ENCODE measurements at places on chromosomes 1 and 21.

DNA sequence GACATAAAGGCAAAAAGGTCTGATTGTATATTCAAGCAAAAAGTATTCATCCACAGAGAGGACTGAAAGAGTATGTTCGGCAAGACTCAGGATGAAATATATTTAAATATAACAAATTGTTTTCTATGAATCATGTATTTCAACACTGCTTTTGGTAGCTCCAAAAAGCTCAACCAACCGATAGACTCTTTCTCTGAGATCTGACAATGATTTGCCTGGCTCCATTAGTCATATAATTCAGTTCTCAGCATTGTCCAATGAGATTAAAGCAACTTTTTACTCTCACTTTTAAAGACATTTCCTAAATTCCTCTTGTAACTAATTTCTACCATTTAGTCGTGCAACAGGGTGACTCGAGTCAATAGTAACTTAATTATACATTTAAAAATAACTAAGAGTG, 319.1 kb upstream of the GREM2 start:
- no peak for DNase-seq

DNA sequence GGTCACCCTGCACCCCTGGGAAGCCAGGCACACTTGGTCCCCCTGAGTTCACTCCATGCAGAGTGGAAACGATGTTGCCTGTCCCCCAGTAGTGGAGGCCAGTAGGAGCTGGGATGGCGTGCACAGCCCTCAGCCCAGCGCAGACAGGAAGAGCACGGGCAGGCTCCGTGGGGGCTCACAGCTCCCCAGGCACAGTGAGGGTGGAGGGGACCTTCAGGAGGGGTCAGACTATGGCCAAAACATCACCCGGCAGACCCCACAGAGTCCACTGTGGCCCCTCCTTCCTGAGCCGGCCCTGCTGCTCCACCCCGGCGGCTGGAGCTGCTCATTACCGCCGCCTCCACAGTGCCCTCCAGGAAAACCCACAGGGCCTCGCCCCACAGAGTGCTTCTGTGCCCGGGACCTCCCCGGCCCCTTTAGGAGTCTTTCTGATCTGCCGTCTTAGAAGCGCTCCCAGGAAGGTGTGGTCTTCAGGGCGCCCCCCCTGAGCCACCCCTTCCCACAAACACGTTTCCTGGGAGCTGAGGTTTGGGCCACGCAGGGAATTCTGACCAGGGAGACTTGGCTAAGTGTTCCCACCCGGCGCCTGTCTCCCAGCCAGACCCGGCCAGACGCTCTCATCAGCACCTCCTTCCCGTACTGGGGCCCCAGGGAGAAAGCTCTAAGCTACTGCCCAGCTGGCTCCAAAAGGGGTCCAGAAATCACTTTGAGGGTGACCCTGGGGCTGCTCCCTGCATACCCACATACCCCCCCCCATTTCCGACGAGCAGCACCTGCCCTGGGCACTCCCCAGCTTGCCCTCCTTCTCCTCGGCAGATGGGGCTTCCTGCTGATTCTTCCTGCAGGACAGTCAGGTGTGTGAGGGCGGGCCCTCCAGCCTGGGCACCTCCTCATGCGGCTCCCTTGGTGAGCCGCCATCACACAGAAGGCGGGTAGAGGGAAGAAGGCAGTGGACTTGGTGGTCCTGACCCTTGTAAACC, 38.8 kb downstream of the RIPK4 start:
- no peak for DNase-seq

DNA sequence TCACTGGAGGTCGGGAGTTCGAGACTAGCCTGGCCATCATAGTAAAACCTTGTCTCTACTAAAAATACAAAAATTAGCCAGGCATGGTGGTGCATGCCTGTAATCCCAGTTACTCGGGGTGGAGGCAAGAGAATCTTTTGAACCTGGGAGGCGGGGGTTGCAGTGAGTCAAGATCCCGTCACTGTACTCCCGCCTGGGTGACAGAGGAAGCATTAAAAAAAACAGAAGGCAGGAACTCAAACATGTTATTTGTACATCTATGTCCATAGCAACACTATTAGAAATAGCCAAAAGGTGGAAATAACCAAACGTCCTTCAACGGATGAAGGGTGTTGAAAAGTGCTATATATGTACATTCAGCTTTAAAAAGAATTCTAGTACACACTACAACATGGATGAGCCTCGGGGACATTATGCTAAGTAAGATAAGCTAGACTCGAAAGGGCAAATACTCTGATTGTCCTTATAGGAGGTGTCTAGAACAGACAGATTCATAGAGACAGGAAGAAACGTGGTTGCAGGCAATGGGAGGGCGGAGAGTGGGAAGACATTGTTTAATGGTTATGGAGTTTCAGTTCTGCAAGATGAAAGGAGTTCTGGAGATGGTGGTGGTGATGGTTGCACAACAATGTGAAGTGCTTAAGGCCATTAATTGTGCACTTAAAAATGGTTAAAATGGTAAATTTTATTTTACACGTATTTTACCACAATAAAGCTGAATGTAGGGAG, 19.2 kb downstream of the NLRP3 start:
- DNase-seq, result no peak

DNA sequence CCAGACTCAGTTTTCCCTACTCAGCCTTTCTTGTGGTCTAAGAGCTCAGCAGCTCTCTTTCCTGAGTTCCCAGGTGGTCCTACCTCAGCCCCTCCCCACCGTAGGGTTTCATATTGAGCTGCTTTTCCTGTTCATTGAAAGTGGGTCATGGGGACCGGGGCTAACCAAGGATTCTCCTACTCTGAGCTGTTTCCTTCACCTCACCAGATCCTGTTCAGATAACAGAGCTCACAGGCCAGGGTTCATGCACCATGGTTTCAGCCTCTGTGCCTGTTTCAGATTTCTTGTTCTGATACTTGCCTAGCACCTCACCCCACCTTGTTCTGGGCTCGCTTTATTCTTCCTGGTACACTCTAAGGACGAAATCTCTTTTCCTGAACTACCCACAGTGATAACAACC, 8.5 kb downstream of the UBQLN4 start:
- DNase-seq, result no peak

GRCh38 chr1:214004014-214004413, 16.2 kb downstream of the PROX1 start:
- no peak for DNase-seq

- no peak for DNase-seq
Observed at GRCh38 chr1:34865573-34865972, 6.0 kb upstream of the SMIM12 start.

DNA sequence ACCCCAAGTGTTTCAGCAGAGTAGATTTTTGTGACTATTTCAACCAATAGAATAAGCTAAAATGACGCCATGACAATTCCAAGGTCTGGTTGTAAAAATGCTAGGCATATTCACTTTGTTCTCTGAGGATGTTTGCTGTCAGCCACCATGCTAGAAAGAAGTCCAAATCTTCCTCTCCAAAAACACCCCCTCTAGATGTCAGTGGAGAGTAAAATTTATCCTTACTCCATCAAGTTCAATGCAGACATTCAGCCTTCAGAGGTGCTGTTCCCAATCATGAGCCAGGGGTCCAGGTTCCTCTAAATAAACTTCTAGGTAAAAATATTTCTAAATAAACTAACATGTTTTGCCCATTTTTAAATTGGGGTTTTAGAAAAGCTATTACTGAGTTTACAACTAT, 395.4 kb upstream of the ADAMTS5 start:
- no peak for DNase-seq

DNA sequence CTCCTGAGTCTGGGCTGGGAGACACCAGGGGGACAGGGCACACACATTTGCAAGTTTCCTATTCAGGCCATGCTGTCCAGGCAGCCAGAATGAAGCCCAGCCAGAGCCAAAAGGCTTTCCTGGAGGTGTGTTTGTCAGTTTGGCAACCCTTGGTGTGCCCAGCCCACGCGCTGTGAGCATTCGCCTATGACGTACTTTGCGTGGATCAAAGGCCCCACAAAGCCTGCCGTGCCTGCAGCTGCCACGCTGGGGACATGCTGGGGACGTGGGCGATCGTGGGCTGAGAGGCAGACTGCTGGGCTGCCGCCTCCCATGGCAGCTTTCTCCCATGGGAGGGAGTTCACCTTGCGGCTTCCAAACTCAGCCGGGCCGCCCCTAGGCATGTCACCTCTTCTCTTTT, 57.5 kb downstream of the CD247 start:
- no peak for DNase-seq

DNA sequence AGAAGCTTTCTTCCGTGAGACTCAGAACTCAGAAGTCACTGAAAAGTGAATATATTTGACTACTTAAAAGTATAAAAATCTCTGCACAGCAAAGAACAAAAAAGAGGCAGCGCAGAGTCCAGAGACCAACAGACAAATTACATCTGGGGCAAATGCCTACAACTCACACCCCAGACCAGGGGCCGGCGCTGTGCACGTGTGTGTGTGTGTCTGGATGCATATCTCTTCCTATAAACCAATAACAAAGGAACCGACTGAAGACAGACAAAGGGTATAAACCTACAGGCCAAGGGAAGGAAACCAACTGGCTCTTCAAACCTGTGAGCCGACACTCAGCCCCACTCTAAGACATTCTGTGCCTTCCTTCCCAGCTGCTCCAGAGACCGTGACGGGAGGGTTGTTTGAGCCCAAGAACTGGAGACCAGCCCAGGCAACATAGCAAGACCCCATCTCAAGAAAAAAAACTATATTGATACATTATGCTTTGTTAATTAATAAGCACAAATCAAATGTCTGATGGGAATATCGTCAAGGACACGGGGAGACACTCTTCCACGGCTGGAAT, 18.8 kb downstream of the WNT9A start:
- no peak for DNase-seq

DNA sequence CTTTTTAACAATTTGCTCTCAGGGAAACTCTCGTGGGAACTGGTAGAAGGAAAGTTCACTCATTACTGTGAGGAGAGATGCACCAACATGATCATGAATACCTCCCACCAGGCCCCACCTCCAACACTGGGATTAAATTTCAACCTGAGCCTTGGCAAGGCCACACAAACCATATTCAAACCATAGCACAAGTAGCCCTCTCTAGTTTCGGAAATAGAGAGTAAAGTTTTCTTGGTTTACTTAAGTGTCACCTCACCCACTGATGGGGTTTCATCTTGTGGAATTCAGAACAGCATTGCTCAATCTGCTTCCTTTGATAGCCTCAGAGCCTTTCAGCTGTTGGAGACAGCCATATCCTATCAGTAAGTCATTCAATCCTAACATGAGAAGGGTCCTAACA, 25.5 kb upstream of the CCSAP start:
- no peak for DNase-seq

DNA sequence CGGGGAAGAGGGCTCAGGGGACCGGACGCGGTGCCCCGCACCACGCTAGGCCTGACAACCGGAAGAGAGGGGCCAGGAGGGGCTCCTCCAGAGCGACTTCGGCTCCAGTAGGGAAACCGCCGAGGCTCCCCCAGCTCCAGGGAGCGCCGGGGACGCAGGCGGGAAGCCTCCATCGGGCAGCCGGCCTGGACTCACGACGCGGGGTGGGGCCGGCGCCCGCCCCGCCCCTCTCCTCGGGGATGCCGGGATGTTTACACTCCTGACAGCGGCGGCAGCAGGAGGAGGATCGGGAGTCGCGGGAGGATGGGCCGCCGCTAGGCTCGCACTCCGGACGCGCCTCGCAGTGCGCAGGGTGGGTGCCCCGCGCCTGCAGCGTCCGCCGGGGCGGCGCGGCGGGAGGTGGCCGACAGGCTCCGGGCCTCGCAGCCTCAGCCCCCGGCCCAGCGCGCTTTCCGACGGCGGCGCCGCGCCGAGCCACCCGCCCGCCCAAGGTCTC, at the start of gene NEK7:
Gene NEK7 (plus strand): TSS at position 254 of the 496 bp plus-strand sequence. CDS start 75,583 bp downstream, outside the sequence.
- no peak for DNase-seq

- DNase-seq, result peak; percentile 32
Observed at GRCh38 chr1:241834733-241835377, 13.1 kb upstream of the EXO1 start.

- DNase-seq, result no peak
Observed at GRCh38 chr1:101065575-101065974, 40.0 kb upstream of the DPH5 start.

GRCh38 chr1:40132383-40133311, 28.5 kb upstream of the RLF start:
- DNase-seq, result no peak

DNA sequence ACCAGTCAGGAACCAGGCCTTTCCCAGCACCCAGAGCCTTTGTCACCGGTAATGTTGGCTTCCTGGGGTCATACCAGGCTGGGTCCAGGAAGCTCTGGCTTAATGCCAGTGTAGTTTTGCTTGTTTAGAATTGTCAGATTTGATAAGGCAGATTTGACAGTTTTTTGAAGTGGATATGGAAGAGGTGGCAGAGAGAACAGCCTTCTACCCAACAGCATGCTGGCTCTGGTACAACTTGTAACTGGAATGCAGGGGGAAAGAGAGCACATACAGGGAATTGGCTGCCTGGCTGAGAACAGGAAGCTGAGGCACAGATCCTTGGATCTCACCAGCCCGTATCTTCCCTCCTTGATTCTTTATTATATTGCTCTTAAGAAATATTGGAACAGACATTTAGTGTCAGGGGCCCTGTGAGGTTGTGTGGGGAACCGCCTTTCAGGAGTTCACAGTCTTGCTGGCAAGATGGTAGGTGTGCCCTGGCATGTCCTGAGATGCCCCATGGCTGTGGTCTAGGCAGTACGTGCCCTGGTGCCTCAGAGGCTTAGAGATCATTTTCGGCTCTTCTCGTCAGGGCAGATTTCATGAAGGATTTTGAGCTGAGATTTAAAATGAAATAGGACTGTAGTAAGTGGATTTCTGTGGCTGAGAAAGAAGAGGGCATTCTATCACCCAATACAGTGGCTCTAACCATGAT, 227.0 kb downstream of the PBX1 start:
- no peak for DNase-seq

- DNase-seq, result no peak
Observed at GRCh38 chr21:33587792-33588484, 546 bp downstream of the DONSON start.

GRCh38 chr21:15441060-15441493, 288.7 kb upstream of the USP25 start:
- DNase-seq, result no peak

- DNase-seq, result no peak
Observed at GRCh38 chr1:166197141-166197540, 30.3 kb upstream of the FAM78B start.

GRCh38 chr1:26350343-26350700, 3.6 kb downstream of the CRYBG2 start:
- no peak for DNase-seq

- DNase-seq, result no peak
Observed at GRCh38 chr1:153513666-153514065, 22.1 kb downstream of the S100A6 start.

GRCh38 chr1:181947441-181947840, 114.1 kb downstream of the ZNF648 start:
- DNase-seq, result no peak

DNA sequence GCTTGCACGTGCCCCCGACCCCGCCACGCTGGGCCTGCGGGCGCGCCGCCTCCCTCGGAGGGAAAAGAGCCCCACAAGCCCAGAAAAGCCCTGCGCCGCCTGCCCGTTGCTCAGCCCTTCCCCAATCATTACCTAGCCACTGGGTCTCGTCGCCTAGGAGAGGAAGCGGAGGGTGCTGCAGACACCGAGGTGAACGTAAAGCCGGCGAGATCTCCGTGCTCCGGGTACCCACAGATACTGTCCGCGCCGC, at the start of gene ENO1:
Gene ENO1 (minus strand): TSS at position 239 of the 250 bp plus-strand sequence. CDS start 3,778 bp downstream, outside the sequence.
- no peak for DNase-seq

- DNase-seq, result no peak
Observed at GRCh38 chr21:38721958-38722357, 83.8 kb upstream of the ETS2 start.

- DNase-seq, result no peak
Observed at GRCh38 chr1:211714154-211714553, 38.7 kb upstream of the NEK2 start.

- DNase-seq, result peak; percentile 1
Observed at GRCh38 chr1:110746644-110747259, 72.0 kb upstream of the KCNA3 start.

Data from AG04450 (cell line).